Bone marrow (tissue), 2 donors: ENCODE measurements at places on chromosomes 5 and 9.
A peak's percentile ranks its signal among the peaks of the same experiment; 100 is the strongest.

- no peak for DNase-seq
Measured at GRCh38 chr5:146059460-146060220, 45.7 kb downstream of the PLAC8L1 start.

DNA sequence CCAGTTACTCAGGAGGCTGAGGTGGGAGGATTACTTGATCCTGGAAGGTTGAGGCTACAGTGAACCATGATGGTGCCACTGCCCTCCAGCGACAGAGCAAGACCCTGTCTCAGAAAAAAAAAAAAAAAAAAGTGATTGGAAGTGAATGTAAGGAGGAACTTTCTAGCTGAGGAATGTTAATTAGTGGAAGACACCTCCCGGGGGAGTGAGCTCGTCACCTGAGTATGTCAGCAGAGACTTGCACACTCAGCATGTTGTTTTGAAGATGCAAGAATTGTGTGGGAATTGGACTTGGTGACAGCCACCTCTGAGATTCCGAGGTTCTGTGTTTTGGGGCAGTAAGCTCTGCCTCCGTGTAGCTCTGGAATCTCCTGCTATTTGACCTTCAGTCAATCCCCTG is 3.6 kb downstream of the SYNPO start:
- no peak for DNase-seq

DNA sequence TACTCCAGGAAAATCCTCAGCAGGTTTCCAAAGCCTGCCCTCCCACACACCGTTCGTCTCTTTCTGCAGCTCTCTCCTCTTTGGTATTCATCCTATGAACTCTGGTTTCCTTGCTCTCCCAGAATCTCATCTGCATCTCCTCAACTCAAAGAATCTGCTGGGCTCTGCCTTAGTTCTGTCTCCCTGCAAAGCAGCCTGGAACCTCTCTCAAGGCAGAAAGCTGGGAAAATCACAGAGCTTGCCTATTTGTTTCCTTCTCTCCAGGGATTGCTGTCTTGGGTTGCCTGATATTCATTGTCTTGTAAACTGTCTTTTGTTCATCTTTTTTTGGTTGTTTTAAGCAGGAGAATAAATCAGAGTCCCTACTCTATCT is 5.3 kb upstream of the ERAP2 start:
- DNase-seq = no peak

- DNase-seq = no peak
Measured at GRCh38 chr5:154324033-154324432, 121.8 kb upstream of the SAP30L start.

DNA sequence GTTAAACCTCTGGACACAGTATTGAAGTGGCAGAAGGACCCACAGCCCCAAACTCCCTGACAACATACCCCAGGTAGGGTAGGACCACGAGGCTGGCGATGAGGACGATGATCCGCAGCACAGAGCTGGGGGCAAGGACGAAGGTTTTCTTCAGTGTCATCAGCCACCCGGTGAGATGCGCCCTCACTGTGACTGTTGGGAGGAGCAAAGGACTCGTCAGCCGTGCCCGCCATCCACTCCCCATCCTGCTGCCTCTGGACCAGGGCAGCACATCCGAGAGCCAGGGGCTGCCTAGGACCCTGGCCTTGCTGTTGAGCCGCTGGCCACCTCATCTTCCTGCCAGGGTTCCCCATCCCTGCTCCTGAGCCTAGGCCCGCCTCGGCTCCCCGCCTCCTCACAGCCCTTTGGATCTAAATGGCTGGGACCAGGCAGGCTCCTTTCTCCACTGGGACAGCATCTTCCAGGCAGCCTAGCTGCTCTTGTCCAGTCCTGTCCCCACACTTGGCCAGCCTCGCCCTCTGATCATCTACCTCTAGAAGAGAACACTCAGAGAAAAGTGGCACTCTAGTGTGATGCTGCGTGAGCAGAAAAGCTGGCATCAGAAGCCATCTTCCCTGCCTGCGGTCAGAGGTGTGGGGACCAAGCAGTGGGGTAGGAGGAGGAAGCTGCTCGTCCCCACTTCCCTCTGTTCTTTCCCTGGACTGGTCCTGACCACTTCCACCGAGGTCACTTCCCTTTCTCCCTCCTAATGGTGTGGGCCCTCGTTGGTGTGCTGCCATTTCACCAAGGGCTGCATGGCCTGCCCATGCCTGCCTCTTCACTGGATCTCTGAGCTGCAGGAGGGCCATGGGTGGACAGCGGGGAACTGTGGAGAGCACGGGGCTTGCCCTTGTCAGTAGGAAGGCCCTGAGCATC is 49.2 kb downstream of the OTULIN start:
- no peak for DNase-seq

GRCh38 chr5:129966071-129966470 is 61.8 kb downstream of the CHSY3 start:
- DNase-seq = no peak

DNA sequence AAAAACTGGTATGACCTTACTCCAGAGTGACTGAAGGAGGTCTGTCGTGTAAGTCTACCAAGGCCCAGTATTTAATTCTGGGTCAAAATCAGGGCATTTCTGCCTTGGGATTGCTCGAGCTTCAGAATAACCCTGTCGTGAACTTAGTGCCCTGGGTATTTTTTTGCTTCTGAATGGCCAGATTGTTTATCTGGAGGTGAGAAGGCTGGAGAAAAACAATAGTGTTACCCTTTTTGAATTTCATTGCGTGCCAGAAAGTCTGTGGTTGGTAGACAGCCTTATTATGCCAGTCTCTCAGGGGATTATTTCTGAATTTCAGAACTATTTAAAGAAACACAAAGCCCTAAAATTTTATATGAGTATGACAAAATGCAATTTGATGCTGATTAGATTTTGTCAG is 323.4 kb downstream of the CSNK1G3 start:
- no peak for DNase-seq

- DNase-seq = no peak
Measured at GRCh38 chr9:100072805-100073204, 26.0 kb downstream of the ERP44 start.

GRCh38 chr9:22356985-22357384 is 89.6 kb upstream of the DMRTA1 start:
- DNase-seq = no peak

DNA sequence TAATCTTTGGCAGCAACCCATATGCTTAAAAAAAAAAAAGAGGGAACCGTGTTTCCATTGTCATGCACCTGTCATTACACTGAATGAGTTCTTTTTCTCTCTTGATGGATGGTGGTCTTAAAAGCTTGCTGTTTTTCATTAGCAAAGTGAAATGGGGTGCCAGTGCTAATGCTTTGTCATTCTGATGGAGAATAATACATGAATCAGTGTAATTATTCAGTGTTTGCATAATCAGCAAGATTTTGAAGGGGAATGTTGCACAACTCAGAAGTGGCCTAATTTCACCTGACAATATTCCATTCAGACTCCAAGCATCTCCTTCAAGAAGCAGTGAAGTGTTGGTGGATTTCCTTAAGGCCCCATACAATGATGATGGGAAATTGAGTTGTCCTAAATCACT is 38.1 kb downstream of the MAP1B start:
- DNase-seq = no peak

GRCh38 chr5:128673411-128673957 is 135.4 kb upstream of the FBN2 start:
- DNase-seq = no peak

GRCh38 chr9:73081979-73082657 is 69.5 kb upstream of the ANXA1 start:
- peak; percentile 34 for DNase-seq

DNA sequence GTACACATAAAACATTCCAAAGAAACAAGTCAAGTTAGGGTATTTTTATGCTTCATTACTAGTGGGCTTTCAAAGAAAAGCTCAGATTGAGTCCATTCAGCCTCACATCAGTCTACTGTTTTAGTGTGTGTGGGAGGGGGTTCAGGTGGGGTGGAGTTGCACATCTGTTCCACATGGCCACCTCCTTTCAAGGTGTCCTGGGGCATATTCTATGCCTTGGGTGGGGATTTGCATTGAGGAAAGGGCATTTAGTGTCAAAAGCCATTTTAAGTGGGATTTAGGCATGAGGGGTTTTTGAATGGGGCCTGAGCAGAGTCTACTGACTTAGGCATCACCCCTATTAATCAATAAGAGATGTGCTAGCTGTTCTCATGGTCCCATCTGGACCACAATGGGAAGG is 983.1 kb downstream of the TLE4 start:
- no peak for DNase-seq

GRCh38 chr9:134929193-134930158 is 11.8 kb upstream of the FCN1 start:
- peak; percentile 26 for DNase-seq

DNA sequence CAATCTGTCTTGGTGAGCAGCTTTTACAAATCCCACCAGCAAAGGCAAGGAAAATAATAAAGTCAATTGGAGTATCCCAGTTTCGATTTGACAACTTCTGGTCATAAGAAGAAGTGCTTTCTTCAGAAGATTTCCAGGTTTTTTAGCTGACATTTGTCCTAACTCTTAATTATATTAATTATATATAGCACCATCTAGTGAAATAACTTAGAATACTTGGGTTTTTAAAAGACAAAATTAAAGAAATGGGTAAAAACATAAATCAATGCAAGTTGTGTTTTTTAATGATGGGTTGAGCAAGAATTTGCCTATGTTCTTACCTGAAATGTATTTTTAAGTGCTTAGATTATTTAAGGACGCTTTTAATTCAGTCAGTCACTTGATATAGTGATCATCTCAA is 421.8 kb downstream of the ACTL7B start:
- DNase-seq = no peak

DNA sequence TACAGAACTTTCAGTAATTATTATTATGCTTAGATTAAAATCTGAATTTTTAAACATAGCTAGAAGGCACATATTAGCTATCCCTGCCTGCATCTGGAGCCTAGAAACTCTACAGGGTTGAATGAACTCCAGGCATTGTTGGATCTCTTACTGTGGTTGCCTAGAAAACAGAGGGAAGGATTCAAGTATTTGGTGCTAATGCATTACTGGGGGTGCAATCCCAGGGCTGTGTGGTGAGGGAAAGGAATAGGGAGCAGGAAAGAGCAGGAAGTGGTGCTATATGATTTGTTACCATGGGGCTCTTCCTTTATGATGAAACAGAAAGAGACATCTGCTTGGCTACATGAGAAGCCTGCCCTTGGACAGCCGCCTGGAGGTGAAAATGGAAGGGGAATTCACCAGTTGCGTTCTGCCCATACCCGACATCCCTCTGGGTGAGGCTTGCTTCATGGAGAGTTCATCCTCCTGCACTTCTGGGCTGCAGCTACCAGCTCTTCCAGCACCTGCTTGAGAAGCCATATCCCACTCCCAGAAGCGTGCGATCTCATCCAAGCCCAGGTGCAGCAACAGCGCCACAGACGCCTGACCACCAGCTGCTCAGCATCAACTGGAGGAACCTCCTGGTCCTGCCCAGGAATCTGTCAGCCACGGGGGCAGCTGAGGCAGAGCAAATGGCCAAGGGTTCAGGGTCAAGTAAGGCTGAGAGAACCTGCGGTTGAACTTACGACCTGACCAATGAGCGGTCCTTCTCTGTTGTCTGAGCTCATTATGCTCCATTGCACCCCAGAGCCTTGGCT is 362.8 kb downstream of the SEMA5A start:
- no peak for DNase-seq

- DNase-seq = no peak
Measured at GRCh38 chr9:129557192-129558036, 63.5 kb downstream of the C9orf50 start.

DNA sequence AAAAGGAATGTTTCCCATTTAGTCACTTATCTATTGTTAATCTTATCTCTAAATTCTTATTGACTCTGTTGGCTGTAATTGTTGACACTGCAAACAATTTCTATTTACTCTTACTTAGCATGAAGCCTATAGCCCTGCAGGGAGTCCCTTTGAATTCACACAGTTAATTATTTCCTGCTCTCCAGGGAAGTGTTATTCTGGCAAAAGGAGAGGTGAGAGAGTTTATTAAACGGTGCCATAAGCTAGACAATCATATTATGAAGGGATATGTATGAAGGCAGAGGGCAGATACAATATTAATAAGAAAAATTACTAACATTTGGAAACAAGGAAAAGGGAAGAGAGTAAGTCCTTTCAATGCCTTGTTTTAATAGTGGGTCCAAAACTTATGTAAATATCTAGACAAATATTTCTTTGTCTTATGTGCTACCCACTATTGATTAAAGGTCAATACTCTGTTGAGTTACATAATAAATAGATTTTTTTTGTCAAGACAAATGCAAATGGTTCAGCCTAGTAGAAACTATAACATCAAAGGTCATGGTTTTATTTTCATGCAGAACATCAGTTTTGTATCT is 107.1 kb downstream of the CDH18 start:
- DNase-seq = no peak

DNA sequence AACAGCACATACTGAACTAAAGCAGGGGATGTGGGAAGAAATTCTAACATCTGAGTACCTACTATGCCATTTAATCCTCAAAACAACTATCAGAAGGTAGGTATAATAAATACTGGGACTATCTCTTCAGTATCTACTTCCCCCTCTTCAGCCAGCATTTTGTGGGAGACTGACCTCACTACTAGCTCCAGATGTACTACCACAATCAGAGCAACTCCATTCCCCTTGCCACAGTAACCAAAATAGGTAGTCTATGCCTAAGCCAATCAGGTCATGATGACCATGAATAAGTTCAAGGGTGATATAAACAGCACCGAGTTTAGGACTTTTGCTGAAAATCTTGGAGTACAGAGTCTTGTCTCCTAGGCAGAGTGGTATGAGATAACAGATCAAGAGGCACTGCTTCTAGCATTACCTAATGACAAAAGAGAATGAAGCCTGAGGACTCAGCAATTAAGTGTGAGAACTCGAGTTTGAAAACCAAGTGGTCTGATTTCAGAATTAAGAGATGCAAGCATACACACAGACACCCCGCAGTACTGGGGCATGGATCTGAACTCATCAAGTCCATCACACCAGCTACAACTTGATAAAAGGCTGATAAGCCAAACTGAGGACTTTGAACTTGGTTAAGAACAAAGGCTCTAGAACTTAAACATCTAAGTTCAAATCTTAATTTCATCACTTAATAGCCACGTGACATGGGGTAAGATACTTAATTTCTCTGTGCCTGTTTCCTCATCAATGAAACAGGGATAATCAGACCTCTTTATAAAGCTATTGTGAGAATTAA is 9.7 kb downstream of the FNIP1 start:
- no peak for DNase-seq

- DNase-seq = no peak
Measured at GRCh38 chr5:2848619-2849018, 97.1 kb upstream of the IRX2 start.

DNA sequence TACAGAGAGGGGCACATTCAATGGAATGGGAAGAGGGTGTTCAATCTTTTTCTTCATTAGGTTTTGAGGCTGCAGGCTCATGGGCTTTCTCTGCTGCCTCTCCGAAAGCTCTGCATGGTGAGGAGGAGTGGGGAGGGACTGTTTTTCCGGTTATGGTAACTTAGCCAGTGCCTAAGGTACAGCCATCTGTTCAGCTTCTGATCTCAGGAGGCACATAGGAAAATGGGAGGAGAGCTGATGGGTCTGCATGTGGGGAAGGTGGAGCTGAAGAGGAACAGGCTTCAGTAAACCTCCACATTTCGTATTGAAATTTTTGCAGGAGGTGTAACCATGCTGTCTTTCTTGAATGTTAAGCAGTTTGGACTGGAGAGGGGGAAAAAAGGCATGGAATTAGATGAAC is 1020.4 kb upstream of the WWC1 start:
- DNase-seq = no peak

GRCh38 chr9:134024214-134024792 is 978 bp upstream of the BRD3OS start:
- DNase-seq = no peak

GRCh38 chr9:90855208-90855902 is 53.7 kb downstream of the SYK start:
- no peak for DNase-seq
